ENCODE measurements at places on chromosomes 5 and 9.

DNA sequence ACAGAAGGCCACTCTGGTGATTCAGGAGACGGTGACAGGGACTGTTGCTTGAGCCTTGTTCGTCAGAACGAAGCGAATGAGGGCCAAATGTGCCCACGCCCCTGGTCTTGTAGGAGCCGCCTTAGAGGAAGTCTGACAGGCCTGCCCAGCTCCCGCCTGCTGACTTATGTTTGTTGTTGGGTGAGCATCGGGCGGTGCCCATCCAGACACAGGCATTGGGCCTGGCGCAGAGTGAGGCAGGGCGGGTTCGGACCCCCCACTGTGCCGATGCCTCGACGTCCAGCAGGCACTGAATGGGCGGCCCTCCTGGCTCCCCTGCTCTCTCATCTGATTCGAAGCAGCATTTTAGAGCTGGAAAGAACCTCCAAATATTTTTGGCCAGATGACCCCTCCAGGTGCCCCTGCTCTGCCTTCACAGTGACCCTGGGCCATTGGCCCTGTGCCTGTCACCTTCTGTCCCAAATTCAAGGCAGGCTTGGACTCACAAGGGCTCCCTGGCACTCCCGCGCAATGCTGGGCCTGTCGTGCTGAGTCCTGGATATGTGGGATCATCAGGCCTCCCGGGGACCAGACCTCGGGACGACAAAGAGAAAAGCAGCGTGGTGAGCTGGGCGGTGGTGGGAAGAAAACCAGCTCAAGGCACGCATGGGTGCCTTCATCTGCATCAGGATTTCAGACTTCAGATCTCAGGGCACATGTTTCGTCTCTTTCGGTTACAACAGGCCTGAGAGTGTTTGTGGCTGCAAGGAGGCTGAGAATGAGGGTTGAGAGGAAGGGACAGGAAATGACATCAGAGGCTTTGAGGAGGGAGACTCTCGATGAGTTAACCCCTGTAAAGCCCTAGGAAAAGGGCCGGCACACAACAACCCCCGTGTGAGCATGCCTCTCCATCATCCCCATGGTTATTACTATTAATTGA is 37.1 kb upstream of the OLFM1 start:
- no peak for DNase-seq

DNA sequence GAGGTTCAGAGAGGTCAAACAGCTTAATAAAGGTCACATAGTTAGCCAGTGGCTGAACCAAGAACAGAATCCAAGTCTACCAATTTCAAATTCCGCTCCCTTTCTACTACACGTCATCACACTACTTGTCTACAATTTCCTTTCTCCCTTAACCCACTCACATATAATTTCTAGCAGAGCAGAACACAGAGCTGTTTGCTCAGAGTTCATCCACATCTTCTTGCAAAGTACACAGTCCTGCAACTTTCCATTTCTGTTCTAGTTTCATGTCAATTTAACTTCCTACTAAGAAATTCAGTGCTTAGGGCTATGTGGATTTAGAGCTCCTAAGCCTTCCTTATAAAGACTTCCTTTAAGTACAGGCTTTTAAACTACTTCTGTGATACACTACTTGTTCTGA is 61.3 kb downstream of the MEGF9 start:
- no peak for DNase-seq

DNA sequence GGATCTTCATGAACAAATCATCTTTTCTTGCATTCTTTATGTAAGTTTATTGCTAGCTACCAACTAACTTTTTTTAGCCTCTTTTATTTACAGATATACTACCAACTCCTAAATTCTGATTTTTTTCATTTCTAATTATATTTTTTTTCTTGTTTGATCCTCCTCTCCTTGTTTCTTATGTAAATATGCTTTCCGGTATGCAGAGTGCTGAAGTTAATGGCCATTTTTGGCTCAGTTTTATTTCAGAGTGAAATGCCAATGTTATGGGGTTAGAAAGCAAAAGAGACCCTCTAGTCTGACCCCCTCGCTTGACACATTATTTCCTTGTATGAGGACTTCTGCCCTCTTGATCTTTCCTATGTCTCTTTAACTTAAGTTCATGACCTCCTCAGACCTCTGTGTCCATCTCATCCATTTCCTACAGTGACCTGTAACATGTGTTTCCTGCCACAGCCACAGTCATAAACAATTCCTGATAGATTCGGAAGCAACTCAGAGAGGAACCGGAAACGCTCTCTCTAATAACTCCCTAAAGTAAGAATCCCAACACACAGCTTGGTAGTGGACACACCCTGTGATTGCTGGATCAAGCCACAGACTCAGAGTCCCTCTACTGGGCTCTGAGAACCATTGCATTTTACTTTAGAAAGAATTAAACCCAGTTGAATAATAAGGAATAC is 42.9 kb upstream of the AFAP1L1 start:
- peak; percentile 33 for DNase-seq

GRCh38 chr5:25025831-25026230 is 381.1 kb upstream of the CDH10 start:
- DNase-seq = no peak

- DNase-seq = no peak
Observed at GRCh38 chr5:168332042-168332441, 40.6 kb downstream of the WWC1 start.

All from NCI-H526 (cell line).